Naive thymus-derived CD4-positive, alpha-beta T cell (primary cell): ENCODE measurements at places on chromosomes 12 and 14.

DNA sequence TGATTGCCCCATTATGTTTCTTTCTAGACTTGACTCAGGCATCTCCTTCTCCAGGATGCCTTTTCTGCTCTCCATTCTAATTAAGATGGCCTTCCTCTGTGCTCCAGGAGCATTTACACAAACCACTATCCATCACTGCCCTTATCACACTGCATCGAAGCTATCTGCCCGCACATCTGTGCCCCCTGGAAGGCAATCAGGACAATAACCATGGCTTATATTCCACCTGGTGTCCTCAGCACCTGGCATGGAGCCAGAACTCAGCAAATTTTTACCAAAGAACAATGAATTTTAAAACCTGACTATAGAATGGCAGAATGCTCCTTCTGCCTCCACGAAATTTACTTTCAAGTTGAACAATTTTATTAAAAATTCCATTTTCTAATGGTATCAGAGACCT lies 465.8 kb downstream of the APAF1 start:
- no peak overlapping the region for H3K4me3 ChIP-seq
- no peak overlapping the region for H3K27ac ChIP-seq
- no peak for DNase-seq
- H3K36me3 ChIP-seq, result no peaks in the 10 kb centered on the region
- no peaks in the 10 kb centered on the region for H3K4me1 ChIP-seq

DNA sequence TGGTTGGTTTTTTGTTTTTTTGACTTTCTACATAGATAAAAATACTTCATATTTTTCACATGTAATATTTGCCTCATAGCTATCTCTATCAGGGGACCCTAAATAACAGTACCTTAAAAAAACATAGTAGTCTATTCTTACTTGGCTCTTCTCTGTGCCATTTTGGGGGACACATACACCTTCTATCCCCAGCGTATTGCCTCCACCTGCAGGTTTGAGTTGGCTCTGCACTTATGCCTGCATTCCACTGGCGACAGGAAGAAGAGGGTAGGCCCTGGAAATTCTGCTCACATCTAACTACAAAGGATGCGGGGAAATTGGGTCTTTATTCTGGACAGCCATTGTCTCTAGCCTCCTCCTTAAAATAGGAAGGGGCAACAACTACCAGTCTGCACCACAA lies 13.8 kb upstream of the IFI27L2 start:
- H3K27me3 ChIP-seq, result no peaks in the 10 kb centered on the region
- DNase-seq, result no peak
- no peaks in the 10 kb centered on the region for H3K36me3 ChIP-seq
- no peak overlapping the region for H3K4me3 ChIP-seq

DNA sequence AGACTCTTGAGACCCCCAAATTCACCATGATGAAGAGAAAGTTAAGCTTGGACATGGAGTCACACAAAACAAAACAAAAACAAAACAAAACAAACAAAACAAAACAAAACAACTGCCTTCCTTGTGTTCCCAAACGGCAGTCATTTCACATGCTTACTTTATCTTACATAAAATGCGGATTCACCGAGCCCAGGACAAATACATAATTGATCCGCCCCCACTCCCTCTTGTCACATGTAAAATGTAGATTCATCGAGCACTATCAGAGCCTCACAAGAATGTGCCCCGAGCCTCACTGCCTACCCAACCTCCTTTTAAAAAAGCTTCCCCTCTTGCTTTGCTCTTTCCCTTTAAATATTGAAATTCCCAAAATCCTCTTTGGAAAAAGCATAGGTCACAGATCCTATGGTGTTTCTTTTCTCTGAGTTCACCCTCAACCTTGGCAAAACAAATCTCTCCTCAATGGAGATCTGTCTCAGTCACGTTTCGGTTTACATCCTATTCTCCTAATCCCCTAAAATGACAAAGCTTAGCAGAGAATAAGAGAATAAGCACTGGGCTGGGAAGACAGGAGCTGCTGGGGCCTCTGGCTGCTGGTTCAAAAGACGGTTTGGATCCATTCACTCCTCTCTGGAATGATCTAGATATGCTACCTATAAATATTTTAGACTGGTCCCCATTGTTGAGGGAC lies 83.7 kb downstream of the NINJ2 start:
- no peaks in the 10 kb centered on the region for H3K36me3 ChIP-seq
- H3K27me3 ChIP-seq, result no peaks in the 10 kb centered on the region
- H3K27ac ChIP-seq, result no peak overlapping the region
- DNase-seq, result no peak
- peaks cover 11% of the 10 kb centered on the region for H3K4me1 ChIP-seq

- H3K4me1 ChIP-seq, result peaks cover 35% of the 10 kb centered on the region
- no peak overlapping the region for H3K4me3 ChIP-seq
- DNase-seq, result no peak
- no peak overlapping the region for H3K27ac ChIP-seq
- no peaks in the 10 kb centered on the region for H3K27me3 ChIP-seq
- H3K36me3 ChIP-seq, result no peaks in the 10 kb centered on the region
These were observed 5.6 kb upstream of the GLRX5 start for GRCh38 chr14:95529216-95529615.

GRCh38 chr12:92558215-92558773 lies 144.5 kb upstream of the PLEKHG7 start:
- H3K27ac ChIP-seq, result no peak overlapping the region
- peaks cover 16% of the 10 kb centered on the region for H3K4me1 ChIP-seq
- H3K27me3 ChIP-seq, result no peaks in the 10 kb centered on the region
